ENCODE measurements at places on chromosomes 7 and 10. TPM values are rescaled to one million over a fixed set of nuclear protein-coding genes. Genes with fewer than 3 reads are reported as not detected.

DNA sequence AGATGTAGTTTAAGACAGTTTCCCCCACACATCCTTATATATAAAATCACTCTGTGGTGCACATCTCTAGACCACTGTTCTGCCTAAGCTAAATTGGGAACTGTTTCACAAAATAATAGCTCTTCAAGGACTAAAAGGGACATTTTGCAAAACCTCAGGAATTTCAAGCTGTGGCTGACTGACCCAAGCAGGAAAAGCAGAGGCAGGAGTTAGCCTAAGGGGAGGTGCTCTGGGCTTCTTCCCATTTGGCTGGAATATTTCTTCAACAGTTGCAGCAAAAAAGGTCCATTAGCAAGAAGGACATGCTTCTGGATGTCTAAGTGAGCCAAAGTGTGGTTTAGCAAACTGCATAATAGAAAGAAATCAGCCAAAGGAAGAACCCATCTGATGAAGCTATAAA lies 551.2 kb upstream of the ANKRD30A start:
- no peak for DNase-seq
- H3K27me3 ChIP-seq, result no peaks in the 10 kb centered on the region
- no peak overlapping the region for H3K27ac ChIP-seq
- no peak overlapping the region for H3K4me3 ChIP-seq
- H3K4me1 ChIP-seq, result no peaks in the 10 kb centered on the region

DNA sequence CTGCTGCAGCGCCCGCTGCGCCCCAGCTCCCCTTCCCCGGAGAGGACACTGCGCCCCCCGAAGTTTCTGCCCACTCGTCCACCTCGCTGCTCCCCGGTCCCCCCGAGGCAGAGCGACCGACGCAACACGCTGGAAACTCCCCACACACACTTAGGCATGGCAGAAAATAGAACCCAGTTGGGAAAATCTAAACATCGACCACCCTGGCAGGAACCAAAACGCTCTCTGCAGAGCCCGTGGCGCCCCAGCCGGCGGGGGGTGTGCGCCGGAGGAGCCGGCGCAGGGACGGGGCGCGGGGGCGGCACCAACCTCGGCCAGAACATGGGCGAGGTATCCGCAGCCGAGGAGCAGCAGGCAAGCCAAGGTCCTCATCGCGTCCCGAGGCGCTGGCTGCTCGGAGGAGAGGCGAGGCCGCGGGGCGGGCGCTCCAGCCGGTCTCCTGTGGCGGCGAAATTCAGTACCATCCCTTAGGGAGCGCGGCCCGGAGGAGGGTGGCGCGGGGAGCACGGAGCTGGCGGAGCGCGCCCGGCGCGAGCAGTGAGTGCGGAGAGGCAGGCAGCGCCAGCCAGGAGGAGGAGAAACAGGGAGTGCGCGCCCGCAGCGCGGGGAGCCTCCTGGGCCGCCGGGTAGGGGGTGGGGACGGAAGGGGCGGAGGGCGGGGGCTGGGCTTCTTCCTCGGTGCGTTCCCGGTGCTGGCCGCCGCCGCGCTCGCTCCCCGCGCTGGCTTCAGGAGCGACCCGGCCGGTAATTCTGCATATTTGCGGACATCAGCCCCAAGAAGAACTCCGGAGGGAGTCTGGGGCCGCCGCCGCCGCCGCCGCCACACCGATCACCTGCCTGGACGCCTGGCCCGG lies 789 bp downstream of the PDGFA start:
- H3K36me3 ChIP-seq, result no peaks in the 10 kb centered on the region
- peak overlapping the region; percentile 90 for H3K27ac ChIP-seq
- peaks cover 29% of the 10 kb centered on the region for H3K4me1 ChIP-seq
- H3K4me3 ChIP-seq, result peak overlapping the region; percentile 74
- DNase-seq, result peak; percentile 92
- no peaks in the 10 kb centered on the region for H3K27me3 ChIP-seq

ZNF488 gene
- 1.5 TPM for total RNA-seq

- H3K4me3 ChIP-seq, result no peak overlapping the region
- no peak overlapping the region for H3K27ac ChIP-seq
- DNase-seq, result no peak
Observed at GRCh38 chr10:12629767-12630165, 280.4 kb downstream of the CAMK1D start.

- no peaks in the 10 kb centered on the region for H3K36me3 ChIP-seq
- peak within 1 kb of the TSS; percentile 86 for H3K4me3 ChIP-seq
- peak; percentile 98 for DNase-seq
- no peaks in the 10 kb centered on the region for H3K4me1 ChIP-seq
Observed at GRCh38 chr10:114043532-114044246, at the start of gene ADRB1. Gene ADRB1, plus strand, starts transcription at chr10:114043866. Its CDS starts 267 bp downstream, at chr10:114044133.

DNA sequence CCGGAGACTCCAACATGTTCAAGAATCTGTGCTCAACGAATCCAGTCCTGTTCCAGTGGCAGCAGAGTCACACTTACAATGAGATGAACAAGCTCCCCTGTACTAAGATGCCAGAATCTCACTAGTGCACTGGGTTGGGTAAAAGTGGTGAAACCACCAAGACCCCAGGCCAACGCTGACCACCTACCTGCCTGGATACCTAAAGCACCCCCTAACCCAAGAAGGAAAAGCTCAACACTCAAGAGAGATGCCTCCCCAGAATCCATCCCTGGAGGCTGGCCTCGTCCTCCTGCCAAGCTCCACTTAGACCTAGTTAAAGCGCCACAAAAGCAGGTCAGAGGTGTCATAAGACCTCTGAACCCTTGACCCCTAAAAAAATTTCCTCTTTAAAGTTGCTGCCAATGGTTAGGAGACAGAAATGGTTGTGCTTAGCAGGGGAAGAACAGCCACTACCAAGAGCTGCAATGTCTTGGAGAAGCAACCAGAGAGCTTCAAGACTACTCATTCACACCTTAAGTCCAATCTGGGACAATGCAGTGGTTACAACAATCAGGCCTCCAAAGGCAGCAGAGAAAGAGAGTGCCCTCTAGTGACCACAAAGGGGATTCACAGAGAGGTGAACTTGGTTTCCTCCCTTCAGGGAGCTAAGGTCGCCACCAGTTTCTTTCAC lies 94.6 kb upstream of the MACROH2A2 start:
- H3K27me3 ChIP-seq, result no peaks in the 10 kb centered on the region
- no peak overlapping the region for H3K27ac ChIP-seq
- no peaks in the 10 kb centered on the region for H3K4me1 ChIP-seq
- H3K4me3 ChIP-seq, result no peak overlapping the region
- DNase-seq, result no peak

IL2RA gene
- total RNA-seq, result 1.9 TPM

DNA sequence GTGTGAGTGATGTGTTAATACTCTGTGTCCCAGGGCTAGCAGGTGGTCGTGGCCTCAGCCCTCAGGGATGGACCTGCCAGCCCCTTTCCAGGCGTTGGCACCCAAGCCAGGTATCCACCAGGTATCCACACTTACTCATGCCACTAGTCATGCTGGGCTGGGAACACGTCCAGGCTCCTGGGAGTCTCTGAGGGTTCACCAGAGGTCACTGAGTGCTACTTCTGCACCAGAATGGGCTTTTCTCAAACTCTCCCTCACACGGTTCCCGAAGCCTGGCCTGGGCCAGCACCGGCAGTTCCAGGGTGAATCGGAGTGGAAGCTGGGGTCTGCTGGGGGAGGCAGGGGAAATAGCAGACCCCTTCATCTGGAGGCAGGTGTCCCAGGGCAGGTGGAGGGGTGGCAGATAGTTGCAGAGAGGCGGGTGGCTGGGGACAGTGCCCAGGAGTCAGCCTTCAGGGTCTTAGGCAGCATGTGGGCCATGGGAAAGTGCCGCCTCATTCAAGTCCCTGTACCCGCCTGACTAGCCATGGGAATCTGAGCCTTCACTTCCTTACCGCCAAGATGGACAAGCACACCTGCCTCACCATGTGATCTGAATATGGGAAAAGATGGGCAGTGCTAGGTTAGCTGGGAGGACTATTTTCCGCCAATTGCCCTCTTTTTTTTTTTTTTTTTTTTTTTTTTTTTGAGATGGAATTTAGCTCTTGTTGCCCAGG lies 95.5 kb upstream of the GTF2I start:
- H3K27ac ChIP-seq, result no peak overlapping the region
- no peak for DNase-seq
- H3K4me1 ChIP-seq, result no peaks in the 10 kb centered on the region
- H3K36me3 ChIP-seq, result peaks cover 4% of the 10 kb centered on the region
- H3K4me3 ChIP-seq, result no peak overlapping the region
- no peaks in the 10 kb centered on the region for H3K27me3 ChIP-seq

RAB18 gene
- total RNA-seq, result 53.5 TPM

- no peak overlapping the region for H3K4me3 ChIP-seq
- no peaks in the 10 kb centered on the region for H3K36me3 ChIP-seq
- no peaks in the 10 kb centered on the region for H3K4me1 ChIP-seq
- H3K27ac ChIP-seq, result no peak overlapping the region
Observed at GRCh38 chr7:154695836-154696235, 307.1 kb downstream of the PAXIP1 start.

- H3K36me3 ChIP-seq, result no peaks in the 10 kb centered on the region
- H3K4me3 ChIP-seq, result no peak overlapping the region
- peaks cover 5% of the 10 kb centered on the region for H3K4me1 ChIP-seq
Observed at GRCh38 chr7:134836447-134836846, 57.0 kb downstream of the CALD1 start.

- H3K27ac ChIP-seq, result no peak overlapping the region
- DNase-seq, result no peak
- H3K4me1 ChIP-seq, result no peaks in the 10 kb centered on the region
- H3K36me3 ChIP-seq, result no peaks in the 10 kb centered on the region
Observed at GRCh38 chr10:124686707-124687376, 57.3 kb downstream of the FAM53B start.

DNA sequence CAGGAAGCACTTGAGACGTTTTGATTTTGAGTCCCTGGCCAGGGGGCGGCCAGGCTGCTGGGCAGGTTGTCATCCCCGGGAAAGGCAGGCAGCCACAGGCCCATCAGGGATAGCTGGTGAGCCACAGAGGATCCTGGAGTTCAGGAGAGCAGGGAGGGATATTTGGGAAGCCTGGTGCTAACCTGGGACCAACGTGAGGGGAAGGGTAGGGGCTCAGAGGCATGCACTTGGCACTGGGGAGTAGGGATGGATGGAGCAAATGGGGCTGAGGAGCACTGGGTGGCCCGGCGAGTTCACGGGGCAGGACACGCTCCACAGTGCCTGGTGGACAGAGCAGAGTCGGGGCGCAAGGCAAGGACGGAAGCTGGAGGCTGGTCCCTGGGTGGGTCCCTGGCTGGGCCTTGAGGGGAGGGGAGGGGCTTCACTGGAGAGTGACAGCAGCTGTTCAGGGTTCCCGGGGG lies 30.2 kb downstream of the LRRC27 start:
- H3K27me3 ChIP-seq, result no peaks in the 10 kb centered on the region
- no peaks in the 10 kb centered on the region for H3K4me1 ChIP-seq
- no peaks in the 10 kb centered on the region for H3K36me3 ChIP-seq
- no peak for DNase-seq
- no peak overlapping the region for H3K4me3 ChIP-seq
- no peak overlapping the region for H3K27ac ChIP-seq

GRCh38 chr7:127689194-127689772 lies 37.3 kb downstream of the SND1 start:
- DNase-seq, result no peak
- no peaks in the 10 kb centered on the region for H3K36me3 ChIP-seq
- no peak overlapping the region for H3K27ac ChIP-seq
- no peaks in the 10 kb centered on the region for H3K27me3 ChIP-seq
- no peaks in the 10 kb centered on the region for H3K4me1 ChIP-seq

SDK1 gene
- 4.8 TPM for total RNA-seq
